ENCODE measurements at places on chromosomes 1 and 21.

GRCh38 chr1:44559330-44559729, 115.0 kb downstream of the TMEM53 start:
- no peak for DNase-seq

DNA sequence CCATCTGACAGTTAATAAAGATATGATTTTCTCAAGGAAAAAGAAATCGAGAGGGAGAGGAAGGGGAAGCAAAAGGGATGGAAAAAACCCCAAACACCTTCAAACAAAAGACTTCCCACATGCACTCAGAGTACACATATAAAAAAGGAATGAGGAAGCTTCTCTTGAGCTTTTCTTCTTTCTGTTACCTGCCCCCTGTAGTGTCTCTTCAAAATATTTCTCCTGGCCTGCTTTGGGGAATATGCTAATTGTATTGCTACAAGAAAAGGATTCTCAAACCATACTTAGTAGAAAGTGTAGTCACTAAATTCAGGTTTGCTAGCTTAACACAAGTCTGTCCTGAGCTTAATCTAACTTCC, 58.7 kb downstream of the KIF14 start:
- no peak for DNase-seq

GRCh38 chr1:193767886-193768285, 581.5 kb upstream of the B3GALT2 start:
- no peak for DNase-seq

DNA sequence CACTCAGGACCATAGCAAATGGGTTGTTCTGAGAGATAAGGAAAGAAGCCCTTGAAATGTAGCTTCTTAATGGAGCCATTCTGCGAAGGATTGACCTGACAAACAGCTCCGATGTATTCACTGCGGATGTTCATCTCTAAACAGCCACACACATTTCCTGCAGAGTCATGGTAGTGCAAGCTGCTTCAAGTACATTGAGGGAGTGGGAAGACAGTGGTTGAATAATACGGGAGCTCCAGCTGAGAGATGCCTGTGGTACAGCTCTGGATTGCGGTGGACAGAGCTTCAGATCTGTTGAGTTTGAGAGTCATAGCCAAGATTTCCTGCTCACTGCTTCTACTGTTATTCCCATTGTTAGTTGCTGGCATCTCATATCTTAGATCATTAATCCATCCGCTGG, 86.6 kb downstream of the ZBTB18 start:
- DNase-seq: no peak

- DNase-seq: peak; percentile 99
Observed at GRCh38 chr21:38277501-38278131, 20.8 kb downstream of the KCNJ15 start.

DNA sequence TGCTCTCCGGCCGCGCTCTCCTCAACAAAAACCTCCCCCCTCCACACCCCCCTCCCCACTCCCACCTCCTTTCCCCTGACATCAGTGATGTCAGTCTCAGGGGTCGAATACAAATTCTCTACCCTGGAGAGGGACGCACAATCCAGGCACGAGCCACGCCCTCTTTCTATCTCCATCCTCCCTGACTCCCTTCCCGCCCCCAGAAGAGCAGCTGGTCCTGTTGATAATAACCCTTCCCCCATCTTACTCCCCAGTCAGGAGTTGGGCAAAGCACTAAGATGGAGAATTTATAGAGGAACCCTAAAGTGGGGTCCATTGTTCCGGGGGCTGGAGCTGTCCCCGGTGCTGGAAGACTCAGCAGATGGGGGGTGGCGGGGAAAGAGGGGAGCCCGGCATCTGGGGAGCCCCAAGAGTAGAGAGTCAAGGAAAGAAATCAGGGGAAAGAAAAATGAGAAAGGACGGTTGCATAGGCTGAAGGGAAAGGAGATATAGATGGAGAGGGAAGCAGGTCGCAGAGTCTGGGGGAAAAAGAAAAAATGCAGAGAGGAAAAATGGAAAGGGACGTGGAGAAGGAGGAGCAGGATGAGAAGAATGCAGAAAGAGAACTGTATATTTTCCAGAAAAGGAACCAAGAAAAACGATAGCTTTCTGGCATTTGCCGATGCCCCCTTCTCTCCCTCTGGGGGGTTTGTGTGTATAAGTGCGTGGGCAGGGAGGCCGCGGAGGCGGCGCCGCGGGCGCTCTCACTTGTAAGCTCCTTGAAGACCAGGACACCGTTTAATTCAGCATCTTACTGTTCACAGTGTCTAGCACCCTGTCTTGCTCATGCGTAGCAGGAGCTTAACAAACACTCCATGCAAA, at the start of gene CELF3:
CELF3 (minus strand) TSS at position 33 of the 861 bp plus-strand sequence. CDS start 783 bp downstream, outside the sequence.
- peak; percentile 31 for DNase-seq

- no peak for DNase-seq
Observed at GRCh38 chr1:36803868-36804570, 230.3 kb downstream of the GRIK3 start.

GRCh38 chr1:19734056-19734455, 65.7 kb downstream of the TMCO4 start:
- no peak for DNase-seq

DNA sequence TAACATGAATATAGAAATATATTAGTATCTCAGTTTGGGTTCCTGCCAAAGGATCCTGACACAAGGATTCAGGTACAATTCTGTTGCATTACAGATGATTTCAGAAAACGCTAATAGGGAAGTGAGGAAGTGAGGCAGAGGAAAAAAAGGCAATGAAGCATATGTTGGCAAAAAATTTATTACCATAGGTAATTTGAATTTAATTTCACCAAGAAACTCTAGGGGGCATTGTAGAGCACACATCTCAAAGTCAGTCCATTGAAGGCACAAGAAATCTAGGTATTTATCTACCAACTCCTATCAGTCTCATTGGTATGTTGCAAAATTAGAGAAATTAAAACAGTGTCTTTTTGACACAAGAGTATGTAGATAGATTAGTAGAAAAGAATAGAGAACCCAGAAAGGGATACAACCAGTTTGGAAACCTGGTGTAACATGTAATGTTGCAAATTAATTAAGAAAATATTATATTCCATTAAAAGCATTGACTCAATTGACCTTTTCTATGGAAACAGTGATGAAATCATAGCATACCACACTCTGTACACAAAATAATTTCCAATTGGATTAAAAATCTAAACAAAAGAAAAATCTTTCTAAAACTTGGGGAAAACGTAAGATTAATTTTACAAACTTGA, 104.9 kb upstream of the SNX7 start:
- no peak for DNase-seq

- peak; percentile 8 for DNase-seq
Observed at GRCh38 chr1:22376976-22377375, 74.7 kb upstream of the ZBTB40 start.

GRCh38 chr21:36076878-36077655, 7.2 kb downstream of the CBR1 start:
- DNase-seq: no peak

- DNase-seq: no peak
Observed at GRCh38 chr1:174652569-174653280, 205.0 kb downstream of the GPR52 start.

DNA sequence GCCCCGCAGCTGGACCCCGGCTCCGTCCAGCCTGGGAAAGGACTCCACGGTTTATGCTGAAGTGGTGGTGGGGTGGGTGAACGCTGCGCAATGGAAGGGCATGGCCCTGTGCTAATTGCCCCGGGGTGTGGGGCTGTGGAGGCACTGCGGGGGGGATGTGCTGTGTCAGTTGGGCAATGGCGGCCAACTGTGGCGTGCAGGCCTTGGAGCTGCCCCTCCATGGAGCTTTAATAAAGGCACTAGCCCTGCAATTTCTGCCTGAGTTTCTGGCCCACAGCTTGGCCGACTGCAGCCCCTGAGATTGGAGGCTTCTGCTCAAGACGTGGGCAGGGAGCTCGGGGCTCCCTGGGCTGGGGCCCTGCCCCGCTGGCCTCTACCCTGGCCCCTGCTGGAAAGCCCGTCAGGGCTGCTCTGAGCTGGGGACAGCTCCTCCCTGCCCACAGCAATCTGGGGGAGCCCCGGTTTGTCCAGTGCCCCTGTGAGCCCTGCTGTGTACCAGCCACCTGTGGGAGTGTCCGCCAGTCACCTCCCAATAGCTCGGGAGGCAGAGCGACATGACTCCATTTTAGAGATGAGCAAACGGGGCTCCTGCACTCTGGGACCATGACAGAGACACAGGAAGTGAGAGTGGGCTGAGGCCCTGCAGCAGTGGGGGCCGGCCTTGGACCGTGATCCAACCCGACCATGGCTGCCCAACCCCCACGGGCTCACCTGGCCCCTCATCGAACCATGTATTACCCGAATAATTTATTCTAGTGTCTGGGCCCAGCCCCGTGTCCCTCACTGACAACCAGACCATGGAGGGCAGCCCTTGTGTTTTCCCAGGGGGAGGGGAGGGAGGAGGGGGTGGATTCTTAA, 8.7 kb upstream of the TNFRSF14 start:
- no peak for DNase-seq

DNA sequence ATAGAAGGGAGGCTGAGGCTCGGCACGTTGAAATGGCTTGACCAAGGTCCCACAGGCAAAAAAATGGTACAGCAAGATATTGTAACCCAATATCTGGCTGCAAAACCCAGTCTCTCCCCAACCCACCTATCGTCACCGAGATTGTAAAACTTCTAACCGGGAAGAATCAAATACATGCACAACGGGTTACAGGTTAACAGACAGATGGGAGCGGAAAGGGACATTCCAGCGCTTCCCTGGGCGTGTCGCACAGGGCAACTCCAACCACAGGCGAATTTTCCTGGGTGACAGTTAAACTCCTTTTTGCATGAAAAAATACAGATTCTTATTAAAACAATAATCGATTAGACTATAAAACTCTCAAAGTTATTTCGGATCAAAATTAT, 31.8 kb upstream of the JUN start:
- DNase-seq: peak; percentile 38

DNA sequence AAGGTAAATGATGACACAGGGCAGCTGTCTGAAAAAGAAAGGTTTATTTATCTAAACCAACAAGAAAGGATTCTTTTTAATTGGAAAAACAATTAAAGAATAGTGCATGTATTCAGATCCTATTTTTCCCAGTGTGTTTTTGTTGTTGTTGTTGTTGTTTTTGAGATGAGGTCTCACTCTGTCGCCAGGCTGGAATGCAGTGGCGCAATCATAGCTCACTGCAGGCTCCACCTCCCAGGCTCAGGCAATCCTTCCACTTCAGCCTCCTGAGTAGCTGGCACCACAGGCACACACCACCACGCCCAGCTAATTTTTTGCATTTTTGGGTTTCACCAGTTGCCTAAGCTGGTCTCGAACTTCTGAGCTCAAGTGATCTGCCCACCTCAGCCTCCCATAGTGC, 22.1 kb downstream of the NEK2 start:
- DNase-seq: peak; percentile 11

- peak; percentile 79 for DNase-seq
Observed at GRCh38 chr1:151006327-151007052, at the start of gene MINDY1. MINDY1 (minus strand) TSS chr1:151006902; CDS start chr1:151002617, 4,285 bp downstream.

- DNase-seq: no peak
Observed at GRCh38 chr21:41653243-41653953, 113.5 kb downstream of the RIPK4 start.

DNA sequence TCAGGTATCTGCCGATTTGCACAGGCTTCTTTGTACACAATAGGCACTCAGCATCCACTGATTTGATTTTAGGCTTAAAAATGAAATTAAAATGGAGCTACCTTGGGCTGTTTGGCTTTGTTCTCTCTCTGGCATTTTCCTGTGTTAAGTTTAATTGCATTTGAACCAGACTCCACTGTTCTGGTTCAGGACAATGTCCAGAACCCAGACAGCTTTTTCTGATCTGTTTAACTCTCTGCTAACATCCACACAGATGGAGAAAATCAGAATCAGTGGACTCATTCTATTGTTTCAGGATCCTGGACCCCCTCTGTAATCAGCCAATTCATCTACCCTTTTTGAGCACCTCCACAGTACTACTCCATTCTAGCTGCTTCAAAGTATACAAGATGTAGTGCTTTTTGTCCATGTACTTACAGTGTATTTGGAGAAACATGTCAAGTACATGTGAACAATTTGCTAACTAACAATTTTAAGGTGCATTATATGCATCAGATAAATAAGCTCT, 248.1 kb downstream of the PTBP2 start:
- no peak for DNase-seq

- peak; percentile 52 for DNase-seq
Observed at GRCh38 chr1:16191309-16191708, 21.1 kb downstream of the ARHGEF19 start.

DNA sequence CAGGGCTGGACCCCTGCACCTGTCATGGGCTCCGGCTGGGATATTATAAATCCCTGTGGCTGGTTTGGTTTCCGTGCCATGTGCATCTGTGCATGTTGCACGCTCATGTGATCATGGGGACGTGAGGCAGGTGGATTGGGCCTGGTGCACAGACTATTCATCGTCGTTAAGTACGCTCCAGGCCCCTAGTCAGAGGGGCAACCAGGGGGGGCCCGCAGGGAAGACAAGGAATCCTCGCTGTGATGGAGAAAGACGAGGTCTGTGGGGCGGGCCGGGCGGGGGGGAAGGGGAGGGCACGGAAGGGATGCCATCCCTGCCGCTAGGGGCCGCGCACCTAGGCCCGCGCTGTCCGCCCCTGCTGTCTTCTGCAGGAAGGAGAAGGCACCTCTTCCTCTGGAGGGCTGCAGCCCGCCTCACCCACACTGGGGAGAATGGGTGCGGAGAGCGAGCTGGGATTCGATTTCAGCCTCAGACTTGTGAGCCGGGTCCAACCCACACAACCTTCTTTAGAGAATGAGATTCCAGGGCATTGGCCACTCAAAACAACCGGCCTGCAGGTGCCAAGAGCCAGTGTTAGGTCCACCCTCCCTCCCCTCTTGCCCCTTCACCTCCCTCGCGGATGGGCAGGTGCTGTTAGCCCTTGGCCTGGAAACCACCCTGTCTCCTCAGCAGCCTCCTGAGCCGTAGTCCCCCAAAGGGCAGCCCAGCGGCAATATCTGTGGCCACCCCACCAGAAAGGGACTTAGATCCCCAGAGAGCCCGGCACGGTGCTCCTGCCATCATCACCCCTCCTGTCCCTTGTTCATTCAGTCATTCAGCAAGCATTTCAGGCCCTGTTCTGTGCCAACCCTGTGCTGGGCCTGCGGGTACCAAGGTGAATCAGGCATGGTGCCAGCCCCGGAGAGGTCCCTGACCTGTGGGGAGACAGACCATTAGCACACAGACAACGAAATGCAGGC, 950 bp upstream of the LRP8 start:
- DNase-seq: no peak

- no peak for DNase-seq
Observed at GRCh38 chr1:18413541-18414305, 67.0 kb upstream of the KLHDC7A start.

- no peak for DNase-seq
Observed at GRCh38 chr1:23664837-23665795, 26.5 kb upstream of the RPL11 start.

DNA sequence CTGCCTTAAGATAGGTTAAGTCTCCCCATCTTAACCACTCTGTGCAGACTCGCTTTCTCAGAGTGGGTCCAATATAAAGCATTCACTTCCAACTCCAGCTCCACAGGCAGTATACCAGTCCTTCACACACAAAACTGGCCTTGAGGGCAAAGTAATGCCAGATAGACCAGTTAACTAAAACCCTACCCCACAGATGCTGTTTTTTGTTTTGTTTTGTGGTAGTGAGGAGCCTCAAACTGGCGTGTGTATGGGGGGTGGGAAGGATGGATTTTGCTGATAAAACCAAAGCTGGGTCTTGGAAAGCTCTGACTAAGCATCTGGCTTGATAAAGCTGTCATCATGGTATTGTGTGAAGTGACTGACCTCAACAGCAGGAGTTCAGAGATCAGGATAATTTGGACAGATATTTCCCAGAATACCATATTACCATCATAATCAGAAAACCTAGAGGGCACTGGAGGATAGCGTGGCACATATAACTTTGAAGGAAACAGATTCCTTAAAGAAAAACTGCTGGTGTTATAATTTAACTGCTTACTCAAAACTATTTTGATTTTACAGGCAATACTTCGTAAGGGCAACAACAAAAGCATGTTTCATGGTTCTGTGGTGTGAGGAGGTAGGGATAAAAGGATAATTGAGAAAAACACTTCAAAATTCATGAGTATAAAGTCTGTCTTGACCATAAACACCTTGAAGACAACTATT, 29.6 kb upstream of the CPLANE2 start:
- no peak for DNase-seq

All from foreskin fibroblast (primary cell).